NT2/D1 (cell line): ENCODE measurements at places on chromosomes 5 and 9.

DNA sequence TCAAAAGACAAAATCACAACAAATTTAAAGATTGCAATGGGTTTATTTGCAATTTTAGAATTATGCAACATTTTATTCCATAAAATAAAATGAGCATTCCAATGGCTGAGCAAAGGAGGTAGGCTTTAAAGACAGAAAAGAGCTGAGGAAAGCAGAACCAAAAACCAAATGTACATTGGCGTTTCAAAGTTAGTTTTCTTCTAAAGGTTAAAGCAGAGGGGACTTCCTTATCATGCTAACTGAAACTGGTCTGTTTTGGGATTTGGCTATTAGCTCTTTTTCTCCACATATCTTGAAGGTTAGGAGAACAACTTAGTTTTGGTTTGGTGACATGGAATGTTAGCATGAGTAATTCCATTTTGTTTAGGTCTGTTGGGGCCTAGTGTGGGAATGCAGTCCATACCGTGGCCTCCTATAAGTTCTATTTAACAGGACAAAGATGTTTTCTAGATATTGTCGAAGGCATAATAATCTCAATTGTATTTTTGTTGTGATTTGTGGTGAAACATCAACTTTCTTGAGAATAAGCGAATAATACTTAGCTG is 20.3 kb downstream of the DCP2 start:
- DNase-seq, result no peak

GRCh38 chr5:103041071-103041676 is 78.8 kb downstream of the GIN1 start:
- DNase-seq, result no peak

DNA sequence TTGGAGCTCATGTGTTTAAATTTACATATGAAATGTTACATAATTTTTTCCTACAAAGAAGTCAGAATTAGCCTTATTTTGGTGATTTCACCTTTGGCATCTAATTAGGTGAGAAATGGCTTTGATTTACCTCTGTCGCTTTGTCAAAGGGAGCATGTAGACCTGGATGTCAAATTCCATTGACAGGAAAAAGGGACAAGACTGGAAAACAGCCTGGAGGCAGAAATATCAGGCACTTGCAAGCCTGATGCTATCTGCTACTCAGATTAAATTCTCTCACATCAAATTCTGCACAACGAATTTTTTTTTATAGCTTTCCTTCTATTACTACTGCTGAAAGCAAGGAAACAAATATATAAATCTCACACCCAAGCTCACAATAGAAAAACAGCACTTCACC is 54.1 kb upstream of the CTNND2 start:
- no peak for DNase-seq

DNA sequence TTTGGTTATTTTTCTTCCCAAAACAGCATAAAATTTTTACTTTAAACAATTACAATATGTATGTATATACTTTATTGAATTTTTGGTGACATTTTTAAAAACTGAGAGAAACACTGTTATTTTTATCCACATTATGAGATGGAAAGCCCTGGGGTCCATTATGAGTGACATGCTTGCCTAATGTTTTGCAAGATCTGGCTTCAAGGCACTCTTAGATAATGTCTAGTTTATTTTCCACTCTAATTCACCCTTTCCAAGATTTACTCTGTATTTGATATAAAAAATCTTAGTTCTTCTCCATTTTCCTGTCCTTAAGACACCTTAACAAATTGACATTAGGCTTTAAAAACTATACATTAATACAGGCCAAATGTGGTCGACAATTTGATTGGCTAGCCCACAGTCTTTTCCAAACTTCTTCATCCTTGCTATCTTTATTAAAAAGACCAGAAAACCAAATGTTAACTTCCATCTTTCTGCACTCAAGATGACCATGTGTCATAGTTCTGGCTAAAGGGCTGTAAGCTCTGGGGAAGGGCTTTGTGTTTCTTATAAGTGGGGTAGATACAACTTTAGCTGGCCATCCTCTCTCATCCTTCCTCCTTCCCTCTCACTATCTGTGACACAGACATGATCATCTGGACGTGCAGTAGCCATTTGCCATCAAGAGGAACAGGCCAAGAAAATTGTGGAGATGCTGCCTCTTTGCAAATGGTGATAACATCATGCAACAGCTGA is 561.1 kb downstream of the PDE4D start:
- DNase-seq, result no peak

GRCh38 chr9:36873247-36873875 is 160.7 kb downstream of the PAX5 start:
- peak; percentile 58 for DNase-seq

- DNase-seq, result no peak
These were observed 12.2 kb upstream of the TEX48 start for GRCh38 chr9:114694146-114694545.

- DNase-seq, result no peak
These were observed 64.0 kb upstream of the GLRX start for GRCh38 chr5:95886340-95887044.

DNA sequence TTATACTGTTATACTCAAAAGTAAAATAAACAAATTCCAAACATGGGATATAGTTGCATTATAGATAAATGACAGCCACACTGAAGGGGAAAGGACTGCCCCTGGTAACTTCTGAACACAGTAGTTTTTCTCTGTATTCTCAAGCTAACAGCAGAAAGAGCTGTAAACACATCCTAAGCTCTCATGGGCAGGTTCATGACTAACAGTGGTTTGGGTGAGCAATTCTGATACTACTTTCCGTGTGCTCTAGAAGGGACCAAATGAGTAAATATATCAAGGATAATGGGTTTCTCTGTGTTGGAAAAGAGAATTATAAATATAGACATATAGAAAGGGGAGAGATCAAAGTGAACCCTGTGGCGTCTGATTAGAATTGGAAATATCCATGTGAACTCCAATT is 2.2 kb upstream of the LCN6 start:
- no peak for DNase-seq

DNA sequence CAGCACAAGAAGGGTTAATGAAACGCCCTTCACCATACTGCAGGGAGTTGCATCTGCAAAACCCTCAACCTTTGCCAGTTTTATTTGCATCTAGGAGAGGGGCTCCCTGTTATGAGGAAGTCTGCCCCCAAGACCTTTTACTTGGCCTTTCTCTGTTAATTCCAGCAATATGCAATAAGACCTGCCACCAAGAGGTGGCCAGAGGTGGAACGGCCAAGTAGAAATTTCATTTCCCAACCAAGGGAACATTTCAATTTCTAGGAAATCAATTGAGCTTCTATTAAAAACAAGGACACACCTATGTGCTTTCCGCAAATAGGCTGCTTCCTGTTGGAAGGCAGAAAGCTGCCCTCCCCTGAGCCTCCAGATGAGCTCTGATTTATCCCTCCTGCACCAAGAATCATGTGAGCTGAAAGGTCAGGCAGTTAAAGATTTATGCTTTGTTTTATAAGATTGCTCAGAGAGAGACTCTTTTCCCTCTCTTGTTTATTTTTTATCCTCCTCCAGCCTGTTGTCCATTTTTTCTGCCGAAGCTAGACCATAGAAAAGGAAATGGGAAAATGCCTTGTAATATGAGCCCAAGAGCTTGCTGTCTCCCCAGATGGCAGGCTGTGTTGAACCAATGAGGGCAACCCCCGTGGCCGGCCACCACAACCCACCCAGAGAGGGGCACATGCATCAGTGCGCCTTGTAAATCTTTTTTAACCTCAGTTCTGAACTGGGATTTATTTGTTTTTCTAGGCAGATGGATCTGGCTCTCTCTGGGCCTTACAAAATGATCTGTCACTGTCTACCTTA is 572.8 kb downstream of the TLE1 start:
- DNase-seq, result no peak

- no peak for DNase-seq
These were observed 593.6 kb downstream of the MAT2B start for GRCh38 chr5:164098979-164099378.

- DNase-seq, result no peak
These were observed 226.5 kb upstream of the MAP3K1 start for GRCh38 chr5:56588636-56589480.

- DNase-seq, result no peak
These were observed 345.7 kb downstream of the TLE4 start for GRCh38 chr9:79917421-79917820.

GRCh38 chr5:58400737-58401136 is 59.1 kb downstream of the PLK2 start:
- DNase-seq, result no peak

- no peak for DNase-seq
These were observed 1703.8 kb downstream of the MAT2B start for GRCh38 chr5:165209101-165209727.

- DNase-seq, result no peak
These were observed 127.0 kb upstream of the RPS23 start for GRCh38 chr5:82405161-82405560.

DNA sequence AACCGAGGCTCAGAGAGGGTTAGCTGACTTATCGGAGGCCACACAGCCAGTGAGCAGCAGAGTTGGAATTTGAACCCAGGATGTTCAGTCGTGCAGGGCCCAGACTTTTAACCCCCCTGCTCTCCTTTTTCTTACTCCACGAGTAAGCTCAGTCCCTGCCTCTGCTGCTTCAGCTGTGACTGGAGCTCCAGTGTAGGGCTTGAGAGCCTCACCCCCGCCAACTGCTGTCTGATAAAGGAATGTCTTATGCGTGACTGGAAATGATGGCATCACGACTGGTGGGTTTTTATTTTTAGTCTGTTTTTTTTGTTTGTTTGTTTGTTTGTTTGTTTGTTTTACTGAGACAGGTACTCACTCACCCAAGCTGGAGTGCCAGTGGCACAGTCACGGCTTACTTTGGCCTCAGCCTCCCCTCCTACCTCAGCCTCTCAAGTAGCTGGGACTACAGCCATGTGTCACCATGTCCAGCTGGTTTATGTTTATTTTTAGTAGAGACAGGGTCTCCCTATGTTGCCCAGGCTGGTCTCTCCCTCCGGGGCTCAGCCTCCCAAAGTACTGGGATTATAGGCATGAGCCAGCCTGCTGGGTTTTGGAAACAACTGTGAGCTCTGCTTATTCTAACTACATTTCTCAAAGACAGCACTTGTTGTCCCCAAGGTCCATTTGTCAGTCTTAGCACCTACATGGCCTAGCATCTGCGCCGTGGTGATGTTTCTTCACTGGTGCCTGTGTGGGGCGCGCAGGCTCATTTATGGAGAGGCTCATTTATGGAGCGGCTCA is 52.5 kb upstream of the NCS1 start:
- DNase-seq, result no peak

DNA sequence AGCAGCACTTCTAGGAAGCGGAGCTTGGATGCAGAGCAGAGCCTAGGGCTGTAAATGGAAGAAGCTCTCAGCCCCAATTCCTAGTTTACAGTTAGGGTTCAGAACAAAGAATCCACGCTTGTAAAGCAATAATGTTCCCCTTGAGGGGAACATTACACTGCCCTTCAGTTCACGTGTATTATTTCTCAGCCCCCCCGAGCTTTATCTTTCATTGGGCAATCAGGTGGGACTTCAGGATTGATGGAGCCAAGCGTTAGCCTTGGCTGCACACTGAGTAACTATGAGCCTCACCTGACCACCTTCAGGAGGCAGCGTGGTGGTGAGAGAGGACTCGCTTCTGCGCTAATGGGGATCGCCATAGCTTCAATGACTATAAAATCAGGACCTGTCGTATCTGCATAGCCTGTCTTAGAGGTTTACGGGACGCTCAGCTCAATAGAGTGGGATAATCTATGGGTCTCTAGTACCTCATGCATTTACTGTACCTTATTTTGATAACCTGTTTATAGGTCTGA is 157.0 kb upstream of the RASEF start:
- DNase-seq, result no peak

GRCh38 chr5:110288766-110289511 is 437.5 kb downstream of the TMEM232 start:
- no peak for DNase-seq

GRCh38 chr5:169942181-169942580 is 38.1 kb downstream of the INSYN2B start:
- DNase-seq, result no peak

DNA sequence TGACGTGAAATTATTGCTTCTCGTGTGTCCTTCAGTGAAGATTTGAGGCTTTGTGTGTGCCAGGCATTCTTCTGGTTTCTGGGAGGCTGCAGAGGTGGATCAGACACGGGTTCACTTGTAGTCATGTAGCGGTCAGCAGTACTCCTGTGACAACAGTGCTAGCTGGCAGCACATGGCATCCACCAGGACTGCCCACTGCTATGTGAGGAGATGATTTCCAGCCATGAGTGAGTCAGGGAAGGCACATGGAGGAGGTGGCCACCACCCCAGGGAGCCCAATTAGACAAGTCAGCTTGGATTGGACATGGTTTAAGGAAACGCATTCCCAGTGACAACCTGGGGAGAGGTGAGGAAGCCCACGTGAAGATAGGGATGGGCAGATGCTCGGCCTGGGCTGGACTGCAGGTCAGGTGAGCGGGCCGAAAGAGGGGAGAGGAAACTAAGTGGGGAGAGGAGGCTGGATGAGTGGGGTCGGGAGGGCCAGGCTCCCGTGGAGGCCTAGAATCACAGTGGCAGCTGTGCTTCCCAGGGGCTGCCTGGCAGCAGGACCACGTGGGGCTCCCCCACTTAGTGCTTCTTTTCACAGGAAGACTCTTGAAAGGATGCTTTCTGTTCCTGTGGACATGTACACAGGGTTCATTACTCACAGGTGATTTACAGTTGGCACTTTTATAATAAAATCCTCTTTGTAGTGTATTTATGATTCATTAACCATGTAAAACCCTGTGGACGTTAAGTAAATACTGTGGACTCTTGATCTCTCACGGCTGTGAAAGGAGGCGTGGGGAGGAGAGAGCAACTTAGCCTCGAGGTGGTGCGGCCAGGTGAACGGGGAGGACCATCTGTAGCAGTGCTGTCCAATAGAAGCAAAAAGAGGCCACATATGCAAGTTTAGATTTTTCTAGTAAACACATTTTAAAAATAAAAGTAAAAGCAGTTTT is 80.0 kb upstream of the OTULINL start:
- DNase-seq, result no peak

DNA sequence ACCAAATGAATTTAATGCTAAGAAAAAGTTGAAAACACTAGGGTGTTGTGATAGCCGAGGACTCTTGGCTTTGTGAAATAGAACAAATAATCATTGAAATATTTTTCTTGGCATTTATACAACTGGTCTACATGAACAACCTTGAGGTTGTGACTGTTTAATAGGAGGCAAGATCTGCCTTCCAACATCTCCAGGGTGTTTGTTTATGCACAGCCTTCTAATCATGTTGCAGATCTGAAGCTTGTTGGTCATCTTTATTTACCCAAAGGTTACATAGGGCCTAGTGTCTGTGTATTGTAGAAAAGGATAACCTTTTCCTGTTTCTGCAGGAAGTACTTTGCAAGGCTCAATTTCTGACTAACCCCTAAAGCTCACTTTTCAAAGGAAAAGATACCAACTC is 65.2 kb upstream of the RANBP3L start:
- DNase-seq, result no peak

- no peak for DNase-seq
These were observed 266.1 kb downstream of the NTRK2 start for GRCh38 chr9:84935528-84936117.
